ENCODE measurements at places on chromosomes 4 and X.

- DNase-seq: no peak
These were observed 36.5 kb downstream of the TBC1D9 start for GRCh38 chr4:140719686-140720085.

DNA sequence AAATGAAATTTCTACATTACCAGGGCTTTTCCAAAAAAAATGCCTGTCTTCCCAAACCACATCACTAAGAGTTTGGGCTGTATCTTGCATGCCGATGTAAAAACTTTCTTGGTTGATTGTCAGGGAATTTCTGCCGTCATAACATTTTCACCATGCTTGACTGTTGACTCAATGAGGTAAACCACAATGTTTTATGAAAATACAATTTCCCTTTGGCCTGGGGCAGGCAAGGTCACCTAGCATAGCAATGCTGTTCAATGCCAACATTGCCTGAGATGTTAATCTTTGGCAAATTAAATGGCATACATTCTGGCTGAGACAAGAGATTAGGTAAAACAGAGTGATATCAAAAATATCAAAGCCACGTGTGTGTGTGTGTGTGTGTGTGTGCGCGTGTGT, 137.1 kb upstream of the TBL1X start:
- no peak for DNase-seq

- DNase-seq: no peak
These were observed 100.7 kb downstream of the NSUN7 start for GRCh38 chr4:40850496-40850895.

DNA sequence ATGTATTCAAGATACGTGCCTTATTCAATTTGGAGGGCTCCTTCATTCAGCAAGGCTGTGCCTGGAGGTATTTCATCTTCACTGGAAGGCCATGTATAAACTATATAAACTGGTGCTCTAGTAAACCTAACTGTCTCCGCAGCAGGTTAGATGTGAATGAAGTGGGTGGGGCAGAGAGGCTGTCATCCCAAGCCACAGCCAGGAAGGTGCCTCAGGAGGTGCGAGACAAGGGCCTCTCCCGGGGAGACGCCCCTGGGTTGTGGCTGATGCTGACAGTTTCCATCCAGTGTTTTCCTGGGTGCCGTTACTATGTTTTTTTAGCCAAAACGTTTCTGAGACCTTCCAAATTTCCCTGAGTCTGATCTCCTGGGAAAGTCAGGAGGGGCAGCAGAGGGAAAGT, 221.5 kb upstream of the RPL34 start:
- no peak for DNase-seq

GRCh38 chr4:101321481-101322042, 25.8 kb downstream of the PPP3CA start:
- DNase-seq: no peak

DNA sequence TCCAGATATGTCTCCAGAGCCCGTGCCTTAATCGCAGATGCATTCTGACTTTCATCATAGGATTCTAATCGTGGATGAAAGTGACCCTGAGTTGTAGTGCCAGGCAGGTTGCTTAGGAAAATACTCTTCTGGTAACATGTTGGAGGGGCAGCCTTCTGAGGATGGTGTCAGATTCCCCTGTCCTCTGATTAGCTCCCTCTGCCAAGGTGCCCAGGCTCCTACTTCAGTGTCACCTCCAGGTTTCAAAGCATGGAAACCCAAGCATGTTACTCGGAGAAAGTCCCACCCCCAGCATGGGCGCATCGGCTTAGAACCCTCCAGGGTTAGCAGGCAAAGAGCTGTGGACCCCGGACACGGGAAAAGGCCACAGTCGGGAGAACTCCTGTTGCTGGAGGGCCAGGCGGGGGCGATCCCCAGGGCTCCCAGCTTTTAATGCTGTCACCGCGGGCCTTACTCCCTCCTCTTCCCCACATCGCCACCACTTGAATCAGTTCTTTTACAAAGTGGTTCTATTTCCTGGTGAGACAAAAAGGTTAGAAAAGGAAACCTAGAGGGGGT, 44.5 kb downstream of the TRIM2 start:
- DNase-seq: no peak

DNA sequence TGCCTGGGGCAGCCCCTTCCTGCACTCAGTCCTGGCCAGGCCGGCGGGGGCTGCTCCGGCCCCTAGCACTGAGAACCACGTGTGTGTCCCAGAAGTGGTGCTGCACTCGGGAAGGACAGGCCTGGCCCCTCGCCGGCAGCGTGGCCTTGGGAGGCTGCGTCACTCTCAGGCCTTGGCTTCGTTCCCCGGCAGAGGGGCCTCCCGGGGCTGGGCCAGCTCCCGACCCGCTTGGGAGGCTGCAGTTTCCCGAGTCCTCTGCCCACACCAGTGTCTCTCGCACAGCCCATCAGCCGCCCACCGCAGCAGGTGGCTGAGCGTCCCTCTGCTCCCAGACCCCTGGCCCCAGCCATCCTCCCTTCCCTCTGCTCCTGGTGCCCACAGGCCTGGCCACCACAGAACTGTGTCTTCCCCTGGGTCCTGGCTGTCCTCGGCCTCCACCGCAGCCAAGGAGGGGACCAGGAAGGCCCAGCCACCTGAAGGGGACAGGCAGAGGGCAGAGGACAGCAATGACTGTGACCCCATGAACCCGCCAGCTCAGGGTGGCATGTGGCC, 10.9 kb upstream of the CPLX1 start:
- no peak for DNase-seq

DNA sequence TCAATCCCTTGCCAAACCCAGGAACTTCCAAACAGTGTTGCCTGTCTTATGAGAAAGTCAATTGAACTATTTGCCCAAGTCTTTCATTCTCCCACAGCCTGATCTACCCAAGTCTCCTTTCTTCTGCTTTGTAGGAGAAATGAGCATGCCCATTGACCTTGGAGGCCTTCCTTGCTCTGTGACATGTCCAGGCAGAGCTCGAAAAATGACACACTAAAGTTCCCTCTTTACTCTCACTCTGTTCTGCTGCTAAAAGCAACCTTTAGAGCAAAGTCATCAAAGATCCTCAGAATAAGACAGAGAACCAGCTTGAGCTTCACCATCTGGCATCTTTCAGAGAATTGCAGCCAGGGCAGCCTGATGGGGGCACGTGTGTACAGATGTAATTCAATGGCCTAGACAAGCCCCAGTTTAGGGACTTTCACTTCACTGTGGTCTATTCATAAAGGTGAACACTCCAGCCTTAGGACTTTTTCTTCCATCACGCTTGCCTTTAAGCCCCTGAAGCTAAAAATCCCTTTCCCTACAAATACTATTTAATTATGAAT, 136.4 kb downstream of the AMELX start:
- no peak for DNase-seq

GRCh38 chr4:2781911-2782310, 11.0 kb upstream of the SH3BP2 start:
- DNase-seq: no peak
